Stimulated activated CD8-positive, alpha-beta memory T cell treated with anti-CD3 and anti-CD28 coated beads, Interleukin-4, amount 100 ng/mL, for 4 hours (primary cell): ENCODE measurements at places on chromosomes 12 and 14.

GRCh38 chr14:100887728-100888335 lies 15.7 kb downstream of the RTL1 start:
- DNase-seq, result no peak

DNA sequence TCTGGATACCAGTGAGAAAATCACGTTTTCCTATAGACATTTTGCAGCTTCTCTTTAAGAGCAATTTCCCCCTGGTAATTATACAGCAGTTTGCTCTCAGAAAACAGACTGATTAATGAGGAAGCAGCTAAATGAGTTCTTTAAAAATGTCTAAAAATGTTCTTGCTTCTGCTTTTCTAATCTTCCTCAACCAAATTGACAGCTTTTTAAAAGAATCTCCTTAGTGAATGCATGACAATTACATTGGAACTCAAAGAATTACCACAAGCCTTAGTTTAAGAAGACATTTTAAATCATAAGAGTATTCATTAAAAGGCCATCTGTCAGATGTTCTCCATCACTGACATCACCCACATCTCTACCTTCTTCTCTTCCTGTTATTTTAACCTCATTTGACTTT lies 135.8 kb upstream of the PLXNC1 start:
- no peak for DNase-seq

DNA sequence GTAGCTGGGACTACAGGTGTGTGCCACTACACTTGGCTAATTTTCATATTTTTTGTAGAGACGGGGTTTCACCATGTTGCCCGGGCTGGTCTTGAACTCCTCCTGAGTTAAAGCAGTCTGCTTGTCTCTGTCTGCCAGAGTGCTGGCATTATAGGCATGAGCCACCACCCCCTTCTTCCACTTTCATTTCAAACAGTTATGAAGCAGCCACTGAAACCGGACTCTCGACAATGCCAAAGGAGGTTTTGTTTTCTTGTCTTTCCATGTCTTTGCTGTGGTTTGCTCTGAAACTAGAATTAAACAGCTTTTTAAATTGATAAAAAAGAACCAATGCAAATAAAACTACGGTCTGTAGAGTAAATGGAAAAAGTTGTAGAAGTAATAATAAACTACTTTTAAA lies 30.4 kb downstream of the RAP1B start:
- no peak for DNase-seq

GRCh38 chr12:75341873-75342272 lies 7.4 kb downstream of the GLIPR1L1 start:
- no peak for DNase-seq

DNA sequence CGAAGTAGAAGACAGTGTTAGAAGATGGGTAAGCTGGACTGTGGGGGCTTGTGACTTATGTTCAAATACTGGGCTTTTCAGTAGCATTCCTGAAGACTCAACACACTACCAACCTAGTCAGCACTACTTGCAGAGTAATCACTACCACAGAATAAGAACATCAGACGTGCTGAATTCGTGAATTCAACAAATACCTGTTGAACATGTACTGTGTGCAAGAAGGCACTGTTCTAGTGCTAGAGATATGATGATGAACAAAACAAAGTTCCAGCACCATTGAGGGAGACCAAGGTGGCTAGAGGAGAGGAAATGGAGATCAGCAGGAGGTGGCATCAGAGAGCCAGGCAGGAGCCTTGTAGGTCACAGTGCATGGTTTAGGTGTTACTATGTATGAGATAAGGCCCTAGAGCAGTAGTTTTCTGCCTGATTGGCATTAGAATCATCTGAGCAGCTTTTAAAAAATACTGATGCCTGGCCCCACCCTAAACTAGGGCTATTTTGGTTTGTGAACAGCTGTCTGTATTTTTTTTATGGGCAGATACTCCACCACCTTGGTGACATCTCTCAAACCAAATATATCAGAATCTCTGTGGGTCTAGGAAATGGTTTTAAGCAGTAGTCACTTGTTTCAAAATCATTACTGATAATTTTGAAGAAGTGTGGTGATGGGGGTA lies 26.8 kb downstream of the FERMT2 start:
- DNase-seq, result no peak
